ENCODE measurements at places on chromosomes 2 and 18.

DNA sequence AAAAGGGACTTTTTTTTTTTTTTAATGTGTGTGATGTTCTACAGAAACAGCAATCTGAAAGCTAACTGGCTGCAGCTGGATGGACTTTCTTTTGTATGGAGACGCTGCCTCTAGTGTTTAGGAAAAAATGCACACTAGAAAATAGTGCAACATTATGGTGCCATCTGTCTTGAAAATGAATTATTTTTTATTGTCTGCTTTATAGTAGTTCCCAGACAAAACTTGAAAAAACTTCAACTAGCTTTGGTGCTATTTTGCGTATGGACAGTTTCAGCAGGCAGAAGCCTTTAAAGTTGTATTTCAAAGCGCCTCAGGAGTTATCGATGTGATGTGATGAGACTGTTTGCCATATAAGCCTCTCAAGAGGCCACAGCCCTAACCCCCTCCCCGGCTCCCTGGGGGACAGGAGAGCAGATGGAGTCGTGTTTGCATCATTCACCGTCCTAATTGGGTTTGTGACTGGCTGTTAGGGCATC lies 86.9 kb downstream of the LTBP1 start:
- peak; percentile 68 for DNase-seq

- no peak for DNase-seq
These were observed 13.2 kb upstream of the DNAJC27 start for GRCh38 chr2:24984912-24985311.

DNA sequence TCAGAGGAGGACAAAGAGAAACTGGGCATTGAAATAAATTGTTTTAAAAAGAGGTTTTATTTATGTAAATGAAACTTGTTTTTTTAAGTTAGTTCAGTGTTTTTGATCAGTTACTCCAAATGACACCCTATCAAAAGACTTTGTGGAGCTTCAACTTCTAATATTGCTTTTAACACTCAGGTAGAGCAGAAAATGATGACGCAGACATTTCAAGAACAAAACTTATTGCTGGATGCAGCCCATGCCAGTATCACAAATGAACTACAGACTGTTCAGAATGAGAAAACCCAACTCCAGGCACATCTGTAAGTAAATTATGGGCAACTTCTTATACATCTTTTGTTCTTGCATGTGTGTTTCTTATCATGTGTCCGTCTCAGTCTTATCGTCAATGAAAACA lies 36.4 kb downstream of the CCDC150 start:
- DNase-seq: no peak

DNA sequence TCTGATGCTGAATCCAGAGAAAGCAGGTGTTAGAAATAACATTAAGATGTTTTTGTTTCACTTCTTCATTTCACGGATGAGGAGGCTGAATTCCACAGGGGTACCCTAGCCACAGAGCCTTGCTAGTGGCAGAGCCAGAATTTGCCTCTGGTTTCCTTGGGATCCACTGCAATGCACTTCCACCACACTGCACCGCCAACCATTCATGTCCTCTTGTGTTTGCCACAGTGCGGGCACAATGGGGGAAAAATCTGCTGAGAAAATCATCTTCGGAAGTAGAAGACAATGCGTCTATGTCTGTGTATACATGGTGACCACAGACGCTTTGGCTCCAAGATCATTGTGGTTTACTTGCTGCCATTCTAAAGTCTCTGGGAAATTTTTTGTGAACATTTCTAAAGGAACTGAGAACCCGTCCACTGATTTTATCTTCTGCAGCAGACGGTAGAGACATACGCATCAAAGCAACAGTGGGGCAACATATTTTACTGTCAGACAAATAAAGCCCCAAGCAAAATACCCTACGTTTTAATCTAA lies 14.9 kb downstream of the ICOS start:
- DNase-seq: no peak

DNA sequence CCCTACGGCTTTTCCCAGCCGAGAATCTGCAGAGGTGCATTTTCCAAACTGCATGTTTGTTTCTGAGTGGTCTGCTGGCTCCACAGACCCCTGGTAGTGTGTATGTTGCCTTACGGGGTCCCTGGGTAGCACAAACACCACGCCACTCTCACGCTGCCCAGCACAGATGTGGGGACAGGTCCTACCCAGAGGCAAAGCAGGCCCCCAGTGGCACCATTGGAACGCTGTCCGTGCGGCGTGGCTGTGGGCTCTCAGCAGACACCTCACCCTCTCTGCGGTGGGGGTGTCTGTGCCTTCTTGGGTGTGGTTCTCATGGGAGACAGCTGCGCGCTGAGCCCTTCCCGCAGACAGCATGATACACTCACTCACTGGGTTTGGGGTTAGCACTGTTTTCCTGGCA lies 137.4 kb downstream of the NFATC1 start:
- DNase-seq: no peak

- no peak for DNase-seq
These were observed 11.9 kb downstream of the SLC14A2 start for GRCh38 chr18:45627204-45627526.

GRCh38 chr2:25897506-25897905 lies 19.2 kb upstream of the ASXL2 start:
- no peak for DNase-seq

- DNase-seq: no peak
These were observed 16.2 kb downstream of the TRIP12 start for GRCh38 chr2:229905601-229906000.

Measured in fibroblast of gingiva (primary cell).